ENCODE measurements at places on chromosomes 3 and 15.

- DNase-seq: no peak
Observed at GRCh38 chr3:141063831-141064230, 12.7 kb downstream of the SPSB4 start.

- DNase-seq: no peak
Observed at GRCh38 chr3:35654476-35654875, 15.2 kb downstream of the ARPP21 start.

GRCh38 chr3:50658416-50658815, 16.3 kb upstream of the DOCK3 start:
- no peak for DNase-seq

- no peak for DNase-seq
Observed at GRCh38 chr15:50135031-50135551, 16.1 kb upstream of the ATP8B4 start.

- no peak for DNase-seq
Observed at GRCh38 chr3:966341-966740, 126.5 kb upstream of the CNTN6 start.

DNA sequence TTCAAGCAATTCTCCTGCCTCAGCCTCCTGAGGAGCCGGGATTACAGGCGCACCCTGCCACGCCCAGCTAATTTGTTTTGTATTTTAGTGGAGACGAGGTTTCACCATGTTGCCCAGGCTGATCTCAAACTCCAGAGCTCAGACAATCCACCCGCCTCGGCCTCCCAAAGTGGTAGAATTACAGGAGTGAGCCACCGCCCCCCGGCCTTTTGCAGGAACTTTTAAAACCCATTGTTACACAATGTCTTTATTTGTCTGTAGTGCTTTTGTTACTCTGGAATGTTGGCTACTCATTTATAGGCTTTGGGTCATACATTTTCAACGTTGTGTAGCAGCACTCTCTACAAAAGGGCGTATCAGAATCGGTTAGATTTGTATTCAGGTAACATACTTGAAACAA, 499.1 kb downstream of the ROBO2 start:
- DNase-seq: no peak

GRCh38 chr15:55241891-55242290, 45.1 kb upstream of the RSL24D1 start:
- DNase-seq: no peak

DNA sequence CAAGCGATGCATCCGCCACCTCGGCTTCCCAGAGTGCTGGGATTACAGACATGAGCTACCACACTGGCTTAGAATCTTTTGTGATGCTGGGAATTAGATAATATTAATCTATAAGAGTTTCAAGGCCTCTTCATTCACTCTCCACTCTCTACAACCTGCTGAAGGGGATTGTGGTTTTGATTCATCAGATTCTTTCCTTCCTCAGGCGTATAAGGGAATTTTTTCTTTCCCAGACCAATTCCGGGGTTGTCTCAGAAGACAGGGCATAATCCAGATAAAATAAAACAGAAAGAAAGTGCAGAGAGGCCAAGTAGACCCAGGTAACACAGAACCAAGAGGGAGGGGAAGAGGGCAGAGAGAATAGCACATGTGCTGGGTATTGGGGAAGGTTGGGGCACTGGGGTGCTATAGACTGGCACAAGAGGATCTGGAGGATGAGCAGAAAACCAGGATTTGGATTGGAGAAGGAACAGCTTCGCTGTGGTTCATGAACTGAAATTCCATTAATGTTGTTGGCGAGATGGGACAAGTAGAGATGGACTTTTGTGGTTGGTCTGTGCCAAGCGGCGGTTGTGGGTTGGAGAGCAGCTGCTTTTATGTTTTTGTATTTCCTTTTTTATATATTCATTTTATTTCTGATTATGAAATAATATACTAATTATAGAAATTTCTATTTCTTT, 12.8 kb downstream of the ARL6IP5 start:
- no peak for DNase-seq

GRCh38 chr15:66402761-66403284, 16.1 kb downstream of the MAP2K1 start:
- no peak for DNase-seq

- DNase-seq: no peak
Observed at GRCh38 chr3:89227634-89228033, 120.2 kb downstream of the EPHA3 start.

All from stimulated activated CD8-positive, alpha-beta memory T cell treated with anti-CD3 and anti-CD28 coated beads, Interleukin-2, amount 100 ng/mL, for 1 hour (primary cell).